ENCODE measurements at places on chromosomes 11 and 22. TPM values are rescaled to one million over a fixed set of nuclear protein-coding genes. Genes with fewer than 3 reads are reported as not detected.

Gene GGTLC3
- total RNA-seq = not detected

Gene OR51I1
- not detected for total RNA-seq

Gene CST6
- total RNA-seq = not detected

Gene HEPHL1
- total RNA-seq = 0.07 TPM
